ENCODE measurements at places on chromosomes 16 and 17. TPM values are rescaled to one million over a fixed set of nuclear protein-coding genes. Genes with fewer than 3 reads are reported as not detected.

Gene SCIMP
- total RNA-seq, result 8.8 TPM

Gene KRT222
- 0.55 TPM for total RNA-seq

Gene ZNF688
- total RNA-seq, result 12.3 TPM

Gene COX6A2
- total RNA-seq, result not detected

Gene TTYH2
- 7.7 TPM for total RNA-seq

Gene PPY
- not detected for total RNA-seq

Gene VAC14
- total RNA-seq, result 40.0 TPM

GRCh38 chr16:80457871-80458270 is 82.9 kb upstream of the DYNLRB2 start:
- no peaks in the 10 kb centered on the region for H3K27me3 ChIP-seq
- no peak for DNase-seq
- no peak overlapping the region for H3K27ac ChIP-seq
- H3K36me3 ChIP-seq, result no peaks in the 10 kb centered on the region
- H3K4me1 ChIP-seq, result no peaks in the 10 kb centered on the region

GRCh38 chr16:29730649-29731048 is 15.1 kb downstream of the C16orf54 start:
- no peak for DNase-seq
- no peak overlapping the region for H3K27ac ChIP-seq
- no peak overlapping the region for H3K4me3 ChIP-seq
- no peaks in the 10 kb centered on the region for H3K36me3 ChIP-seq
- H3K27me3 ChIP-seq, result no peaks in the 10 kb centered on the region
- no peaks in the 10 kb centered on the region for H3K4me1 ChIP-seq

- H3K36me3 ChIP-seq, result no peaks in the 10 kb centered on the region
- no peak overlapping the region for H3K27ac ChIP-seq
- no peak overlapping the region for H3K4me3 ChIP-seq
- H3K27me3 ChIP-seq, result peaks cover 26% of the 10 kb centered on the region
- DNase-seq, result no peak
These were observed 46.3 kb downstream of the SNX11 start for GRCh38 chr17:48153691-48154358.

- H3K4me1 ChIP-seq, result no peaks in the 10 kb centered on the region
- no peaks in the 10 kb centered on the region for H3K36me3 ChIP-seq
- H3K4me3 ChIP-seq, result no peak overlapping the region
These were observed 123.6 kb upstream of the CRHR1 start for GRCh38 chr17:45660474-45660873.

- no peaks in the 10 kb centered on the region for H3K27me3 ChIP-seq
- no peak for DNase-seq
- H3K4me3 ChIP-seq, result no peak overlapping the region
- no peak overlapping the region for H3K27ac ChIP-seq
- no peaks in the 10 kb centered on the region for H3K4me1 ChIP-seq
- no peaks in the 10 kb centered on the region for H3K36me3 ChIP-seq
These were observed 8.6 kb upstream of the METTL9 start for GRCh38 chr16:21590796-21591195.

- H3K4me1 ChIP-seq, result peaks cover 22% of the 10 kb centered on the region
- H3K4me3 ChIP-seq, result no peak overlapping the region
These were observed 20.9 kb downstream of the TNS4 start for GRCh38 chr17:40480501-40481003.

DNA sequence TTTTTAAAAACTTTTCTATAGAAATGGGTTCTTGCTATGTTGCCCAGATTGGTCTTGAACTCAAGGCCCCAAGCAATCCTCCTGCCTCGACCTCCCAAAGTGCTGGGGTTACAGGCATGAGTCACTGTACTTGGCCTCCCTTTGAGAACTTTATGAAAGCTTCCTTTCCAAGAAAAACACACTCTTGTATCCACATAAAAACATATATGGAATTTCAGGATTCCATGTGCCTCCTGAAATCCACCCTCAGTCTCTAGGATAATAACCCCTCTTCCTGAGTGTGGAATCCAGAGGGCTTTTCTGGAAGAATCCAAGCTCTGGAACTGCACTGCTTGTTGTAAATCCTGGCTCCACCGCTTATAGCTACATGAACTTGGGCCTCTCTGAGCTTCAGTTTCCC is 53.2 kb upstream of the MRTFB start:
- no peak overlapping the region for H3K27ac ChIP-seq
- H3K36me3 ChIP-seq, result no peaks in the 10 kb centered on the region
- peaks cover 8% of the 10 kb centered on the region for H3K4me1 ChIP-seq
- no peak overlapping the region for H3K4me3 ChIP-seq
- no peak for DNase-seq
- H3K27me3 ChIP-seq, result no peaks in the 10 kb centered on the region

GRCh38 chr16:88331989-88332920 is 50.5 kb upstream of the ZNF469 start:
- no peaks in the 10 kb centered on the region for H3K27me3 ChIP-seq
- no peaks in the 10 kb centered on the region for H3K4me1 ChIP-seq
- DNase-seq, result no peak

DNA sequence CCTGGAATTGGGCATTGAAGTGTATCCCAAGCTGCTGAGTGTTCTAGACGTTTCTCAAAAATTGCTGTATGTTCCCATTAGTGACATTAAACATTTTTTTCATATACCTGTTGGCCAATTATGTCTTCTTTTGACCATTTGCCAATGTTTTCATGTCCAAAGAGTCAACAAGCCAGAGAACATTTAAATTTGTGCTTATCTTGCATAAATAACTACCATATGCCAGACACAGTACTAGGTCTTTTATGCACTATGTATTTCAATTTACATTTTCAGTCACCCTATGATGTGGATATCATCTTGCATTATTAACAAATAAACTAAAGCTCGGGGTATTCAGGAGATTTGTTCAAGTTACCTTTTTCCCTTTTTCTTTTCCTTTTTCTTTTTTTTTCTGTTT is 632.9 kb upstream of the C16orf82 start:
- H3K4me1 ChIP-seq, result no peaks in the 10 kb centered on the region
- no peak overlapping the region for H3K4me3 ChIP-seq
- no peak overlapping the region for H3K27ac ChIP-seq
- H3K36me3 ChIP-seq, result no peaks in the 10 kb centered on the region

DNA sequence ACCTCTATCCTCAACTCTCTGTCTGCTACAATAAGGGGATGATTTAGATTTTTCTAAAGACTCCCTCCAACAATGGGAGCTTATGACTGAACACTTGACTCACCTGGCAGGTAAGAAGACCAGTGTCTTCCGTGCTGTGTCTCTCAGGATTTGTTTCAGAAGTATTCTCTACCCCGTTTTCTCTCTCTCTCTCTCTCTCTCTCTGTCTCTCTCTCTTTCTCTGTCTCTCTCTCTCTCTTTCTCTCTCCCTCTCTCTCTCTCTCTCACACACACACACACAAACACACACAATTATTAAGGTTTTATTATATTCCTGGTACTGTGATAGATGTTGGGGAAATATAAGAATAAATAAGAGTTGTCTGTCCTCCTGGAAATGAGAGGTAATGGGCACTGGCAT is 263.9 kb downstream of the TOX3 start:
- H3K4me1 ChIP-seq, result no peaks in the 10 kb centered on the region
- H3K4me3 ChIP-seq, result no peak overlapping the region
- no peak overlapping the region for H3K27ac ChIP-seq
- DNase-seq, result no peak

DNA sequence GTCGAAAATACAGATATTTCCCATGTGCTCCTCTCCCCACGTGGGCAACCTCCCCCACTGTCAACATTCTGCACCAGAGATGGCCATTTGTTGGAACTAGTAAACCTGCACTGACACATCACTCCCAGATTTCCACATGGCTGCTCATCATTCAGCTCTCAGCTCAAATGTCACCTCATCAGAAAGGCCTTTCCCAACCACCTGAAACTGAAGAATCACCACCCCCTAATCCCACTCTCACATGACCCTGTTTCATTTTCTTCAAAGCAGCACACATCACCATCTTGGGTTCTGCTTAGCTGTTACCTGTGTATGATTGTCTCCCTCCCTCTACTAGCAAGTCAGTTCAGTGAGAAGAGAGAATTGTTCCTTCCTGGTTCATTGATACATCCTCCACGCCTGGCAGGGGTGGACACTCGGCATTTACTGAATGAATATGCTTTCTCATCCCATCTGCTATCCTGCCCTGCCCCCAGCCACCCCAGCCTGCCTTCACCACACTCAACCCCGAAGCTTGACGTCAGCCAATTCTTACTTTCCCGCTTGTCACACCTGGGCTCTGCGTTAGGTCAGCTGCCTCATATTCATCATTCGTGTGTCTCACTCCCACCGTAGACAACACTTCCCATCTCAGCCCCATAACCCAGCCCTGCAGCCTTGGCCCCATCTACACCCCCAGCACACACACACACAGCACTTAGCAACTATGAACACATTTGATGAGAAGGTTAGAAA is 1.5 kb downstream of the C17orf114 start:
- no peak for DNase-seq
- H3K27ac ChIP-seq, result no peak overlapping the region
- peaks cover 7% of the 10 kb centered on the region for H3K4me1 ChIP-seq
- H3K4me3 ChIP-seq, result no peak overlapping the region
- peaks cover 27% of the 10 kb centered on the region for H3K36me3 ChIP-seq
- no peaks in the 10 kb centered on the region for H3K27me3 ChIP-seq

DNA sequence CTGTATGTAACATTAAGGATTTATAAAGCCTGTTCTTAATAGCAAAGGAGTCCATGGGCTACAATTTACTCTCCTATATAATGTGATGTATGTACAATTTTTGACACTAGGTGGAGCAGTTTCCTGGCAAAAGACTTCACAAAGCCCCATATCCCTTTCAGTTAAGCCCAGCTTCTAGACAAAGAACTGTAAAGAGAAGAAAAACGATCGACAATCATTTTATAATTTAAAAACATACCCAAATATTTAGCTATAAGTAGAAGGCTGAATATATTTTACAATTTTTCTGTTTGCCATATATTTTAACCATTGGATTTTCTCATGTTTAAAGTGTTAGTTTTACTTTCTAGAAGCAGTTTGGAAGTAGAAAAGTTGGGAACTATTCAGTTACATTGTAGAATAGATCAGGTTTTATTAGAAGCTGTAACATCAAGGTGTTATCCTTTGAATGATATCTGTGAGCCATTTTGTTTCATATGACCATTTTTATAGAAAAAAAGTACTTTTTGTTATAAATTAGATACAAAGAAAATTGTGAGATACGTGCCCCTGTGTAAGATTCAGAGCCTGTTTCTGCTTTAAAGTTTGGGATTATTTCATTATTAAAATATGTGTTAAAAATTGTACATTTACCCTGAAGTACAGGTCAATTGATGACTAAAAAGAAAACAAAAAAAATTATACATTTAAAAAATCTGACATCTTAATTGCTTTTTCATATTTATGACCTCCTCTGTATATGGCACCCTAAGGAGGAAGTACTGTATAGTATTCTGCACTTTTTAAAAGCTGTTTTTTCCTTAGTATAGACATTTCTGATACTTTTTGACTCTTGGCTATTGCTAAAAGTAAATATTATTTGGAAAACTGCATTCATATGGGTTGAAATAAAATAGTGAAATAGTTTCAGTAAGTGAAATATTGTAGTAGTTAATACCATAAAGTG is 46.3 kb downstream of the VMP1 start:
- peaks cover 3% of the 10 kb centered on the region for H3K36me3 ChIP-seq
- peak; percentile 87 for DNase-seq
- H3K4me1 ChIP-seq, result peaks cover 18% of the 10 kb centered on the region
- H3K27ac ChIP-seq, result peak overlapping the region; percentile 72

GRCh38 chr16:1125471-1125870 is 27.4 kb upstream of the CACNA1H start:
- H3K27ac ChIP-seq, result no peak overlapping the region
- no peaks in the 10 kb centered on the region for H3K4me1 ChIP-seq
- no peak for DNase-seq
- H3K4me3 ChIP-seq, result no peak overlapping the region
- peaks cover 86% of the 10 kb centered on the region for H3K27me3 ChIP-seq

DNA sequence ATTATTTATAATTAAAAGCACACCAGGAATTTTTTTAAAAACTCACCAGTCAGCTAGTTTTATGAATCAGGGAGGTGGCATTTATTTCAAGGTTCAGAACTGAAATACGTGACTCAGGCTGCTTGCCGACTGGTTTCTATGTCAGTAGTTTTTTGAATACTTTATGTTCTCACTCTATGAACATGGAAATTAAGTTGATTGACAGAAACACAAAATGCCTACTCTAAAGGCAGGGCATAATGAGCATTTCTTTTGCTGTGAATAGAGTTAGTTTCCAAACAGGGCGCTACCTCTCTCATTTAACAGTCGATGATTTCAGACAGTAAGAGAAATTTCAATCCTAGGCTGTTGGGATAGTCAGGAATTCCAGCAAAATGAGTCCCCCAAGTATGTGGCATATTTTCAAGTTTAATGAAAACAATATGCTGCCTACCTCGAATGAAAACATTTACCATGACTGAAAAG is 6.7 kb downstream of the HS3ST3B1 start:
- peaks cover 82% of the 10 kb centered on the region for H3K27me3 ChIP-seq
- H3K36me3 ChIP-seq, result no peaks in the 10 kb centered on the region
- H3K4me1 ChIP-seq, result peaks cover 61% of the 10 kb centered on the region
- no peak overlapping the region for H3K27ac ChIP-seq
- H3K4me3 ChIP-seq, result no peak overlapping the region
- no peak for DNase-seq

DNA sequence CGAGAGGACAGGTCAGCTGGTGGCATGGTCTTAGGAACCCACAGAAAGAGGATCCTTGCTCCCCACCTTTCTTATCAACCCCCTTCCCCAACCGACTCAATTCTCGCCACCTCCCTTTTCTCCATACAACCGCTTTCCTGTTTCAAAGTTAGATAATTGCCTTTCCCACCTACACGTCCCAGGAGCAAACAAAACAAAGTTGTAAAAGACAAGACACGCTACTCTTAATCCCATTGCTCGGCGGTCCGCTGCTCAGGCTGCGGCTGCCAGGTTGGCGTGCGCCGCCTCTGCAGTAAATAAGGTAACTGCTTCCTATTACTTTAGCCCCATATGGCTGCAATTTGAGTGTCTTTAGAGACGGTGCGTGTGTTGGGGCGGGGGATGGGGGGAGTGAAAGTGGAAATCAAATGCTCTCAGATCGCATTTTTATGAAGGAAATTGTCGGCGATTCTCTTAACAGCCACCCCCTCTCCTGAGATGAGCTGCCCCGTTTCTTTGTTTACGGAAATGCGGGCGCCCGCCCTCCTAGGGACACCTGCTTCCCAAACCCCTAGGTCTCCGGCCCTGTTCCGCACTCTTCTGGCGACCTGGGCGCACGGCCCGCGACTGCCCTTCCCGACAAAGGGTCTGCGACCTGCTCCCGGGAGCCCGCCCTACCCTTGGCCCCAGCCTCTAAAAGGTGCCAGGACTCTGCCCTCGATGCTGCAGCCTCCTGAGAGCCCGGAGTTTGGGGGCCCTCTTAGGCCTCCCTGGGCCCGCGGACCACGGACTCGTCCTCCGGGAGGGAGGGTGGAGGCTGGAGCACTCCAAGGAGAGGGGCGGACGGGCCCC is 3.7 kb upstream of the CBX8 start:
- no peak overlapping the region for H3K27ac ChIP-seq
- no peak for DNase-seq
- peaks cover 82% of the 10 kb centered on the region for H3K4me1 ChIP-seq
- H3K27me3 ChIP-seq, result peaks cover 83% of the 10 kb centered on the region

DNA sequence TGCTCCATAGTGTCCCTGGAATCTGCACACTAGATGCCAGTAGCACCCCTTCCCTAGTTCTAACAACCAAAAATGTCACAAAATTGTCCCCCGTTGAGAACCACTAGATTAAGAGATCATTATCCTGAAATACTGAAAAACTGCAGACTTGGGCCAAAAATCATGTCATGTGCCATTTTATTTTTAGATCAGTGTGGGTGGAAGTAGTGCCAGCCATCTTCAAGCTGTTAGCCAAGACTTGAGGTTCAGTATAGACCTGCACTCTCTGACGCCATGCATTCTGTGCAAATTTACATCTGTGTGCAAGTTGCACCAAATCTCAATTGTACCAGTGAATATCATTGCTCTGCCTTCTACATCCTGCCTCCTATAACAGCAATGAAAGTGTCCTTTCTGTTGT is 31.5 kb upstream of the NOL11 start:
- no peak overlapping the region for H3K27ac ChIP-seq
- no peaks in the 10 kb centered on the region for H3K27me3 ChIP-seq
- no peak overlapping the region for H3K4me3 ChIP-seq
- H3K36me3 ChIP-seq, result no peaks in the 10 kb centered on the region

Measured in left lung (tissue), 14 donors.